ENCODE measurements at places on chromosomes 2 and 18.

DNA sequence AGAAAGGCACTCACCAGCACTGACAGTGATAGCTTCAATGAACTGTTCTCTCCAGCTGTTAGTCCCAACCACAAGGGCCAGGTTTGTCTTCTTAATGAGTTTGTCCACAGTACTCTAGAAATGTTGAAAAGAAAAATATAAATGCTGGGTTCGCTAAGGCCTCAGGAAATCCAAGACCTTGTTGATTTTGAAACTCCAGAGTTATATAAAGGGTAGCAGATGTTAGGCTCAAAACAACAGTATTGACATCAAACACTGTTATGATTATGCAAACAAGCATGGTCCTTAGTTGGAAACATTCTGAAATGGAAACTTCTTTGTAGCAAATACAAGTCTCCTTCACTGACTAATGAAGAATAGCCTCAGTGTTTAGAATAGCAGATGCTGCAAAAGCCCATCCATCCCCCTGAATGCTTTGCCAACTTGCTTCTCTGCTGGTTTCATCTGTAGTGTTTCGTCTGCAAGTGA, 291.1 kb downstream of the SLC8A1 start:
- no peak for DNase-seq

DNA sequence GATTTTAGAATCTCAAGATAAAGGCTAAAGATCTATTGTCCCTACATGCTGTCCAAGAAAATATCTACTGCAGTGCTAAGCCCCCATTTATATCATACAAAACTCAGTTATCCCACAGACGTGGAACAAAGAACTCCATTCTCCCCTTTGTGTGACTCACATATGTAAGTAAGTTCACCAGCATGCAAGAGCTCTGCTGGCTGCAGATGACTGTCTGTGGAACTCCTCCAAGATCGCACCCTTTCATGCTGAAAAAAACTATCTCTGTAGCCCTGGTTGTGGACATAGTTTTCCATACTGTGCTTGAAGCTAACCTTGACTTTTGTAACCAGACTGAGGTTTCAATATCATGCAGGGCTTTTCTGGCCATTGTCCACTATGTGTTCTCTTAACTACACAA, 207.1 kb downstream of the ZNF521 start:
- DNase-seq = peak; percentile 69

- no peak for DNase-seq
Observed at GRCh38 chr2:184683911-184684310, 85.6 kb downstream of the ZNF804A start.

DNA sequence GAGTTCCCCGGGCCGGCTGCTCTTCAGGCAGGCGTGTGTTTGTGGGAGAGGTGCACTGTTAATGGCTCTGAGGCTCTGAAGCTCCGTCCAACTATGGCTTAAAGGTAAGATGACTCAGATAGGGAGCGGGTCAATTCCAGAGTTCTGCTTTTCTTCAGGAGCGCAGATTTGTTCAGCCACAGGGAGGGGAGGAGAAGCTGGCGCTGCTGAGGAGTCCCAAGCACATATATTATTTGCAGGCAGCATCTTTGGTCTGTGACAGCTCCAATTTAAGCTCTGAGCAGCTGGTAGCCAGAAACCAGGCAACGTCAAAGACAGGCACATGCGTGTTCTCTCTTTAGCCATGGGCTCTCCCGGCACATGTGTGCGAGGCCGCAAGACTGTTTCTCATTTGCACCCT, 229.2 kb downstream of the BCL2 start:
- no peak for DNase-seq

GRCh38 chr2:18855027-18855426, 265.7 kb upstream of the NT5C1B start:
- DNase-seq = no peak

DNA sequence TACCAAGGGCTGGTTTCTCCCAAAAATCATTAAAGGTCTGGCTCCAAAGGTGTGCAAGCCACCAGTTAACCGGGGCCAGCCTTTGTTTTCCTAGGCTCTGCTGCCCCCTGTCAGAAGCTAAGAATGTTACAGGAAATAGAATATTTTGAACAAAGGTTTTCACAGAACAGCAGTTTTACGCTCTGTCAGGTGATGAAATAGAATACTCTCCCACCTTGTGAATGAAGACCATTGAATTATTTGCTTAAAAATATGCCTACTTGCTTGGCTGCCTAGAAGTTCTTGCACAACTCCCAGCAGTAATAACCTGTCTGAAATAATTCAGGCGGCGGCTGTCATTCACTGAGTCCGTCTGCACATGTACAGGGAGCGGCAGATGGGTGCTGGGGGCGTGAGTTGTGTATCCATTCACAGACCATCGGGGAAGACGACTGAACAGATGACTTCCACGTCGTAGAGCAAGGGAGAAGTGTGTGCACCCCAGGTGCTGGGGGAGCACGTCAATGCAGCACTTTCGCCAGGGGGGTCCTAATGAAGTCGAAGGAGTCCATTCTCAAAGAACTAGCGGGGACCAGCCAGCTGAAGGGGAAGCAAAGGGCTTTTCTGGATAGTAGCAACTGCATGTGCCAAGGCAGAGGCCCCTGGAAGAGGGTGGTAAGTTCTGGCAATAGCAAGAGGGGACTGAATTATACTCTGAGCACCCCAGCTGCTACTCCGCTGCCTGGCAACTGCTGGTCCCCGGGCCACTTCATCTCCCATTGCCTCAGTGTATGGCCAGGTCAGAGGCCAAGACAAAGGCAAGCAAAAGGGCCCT, 56.1 kb downstream of the SF3B1 start:
- DNase-seq = peak; percentile 53

- no peak for DNase-seq
Observed at GRCh38 chr2:16487686-16488085, 177.9 kb downstream of the CYRIA start.

DNA sequence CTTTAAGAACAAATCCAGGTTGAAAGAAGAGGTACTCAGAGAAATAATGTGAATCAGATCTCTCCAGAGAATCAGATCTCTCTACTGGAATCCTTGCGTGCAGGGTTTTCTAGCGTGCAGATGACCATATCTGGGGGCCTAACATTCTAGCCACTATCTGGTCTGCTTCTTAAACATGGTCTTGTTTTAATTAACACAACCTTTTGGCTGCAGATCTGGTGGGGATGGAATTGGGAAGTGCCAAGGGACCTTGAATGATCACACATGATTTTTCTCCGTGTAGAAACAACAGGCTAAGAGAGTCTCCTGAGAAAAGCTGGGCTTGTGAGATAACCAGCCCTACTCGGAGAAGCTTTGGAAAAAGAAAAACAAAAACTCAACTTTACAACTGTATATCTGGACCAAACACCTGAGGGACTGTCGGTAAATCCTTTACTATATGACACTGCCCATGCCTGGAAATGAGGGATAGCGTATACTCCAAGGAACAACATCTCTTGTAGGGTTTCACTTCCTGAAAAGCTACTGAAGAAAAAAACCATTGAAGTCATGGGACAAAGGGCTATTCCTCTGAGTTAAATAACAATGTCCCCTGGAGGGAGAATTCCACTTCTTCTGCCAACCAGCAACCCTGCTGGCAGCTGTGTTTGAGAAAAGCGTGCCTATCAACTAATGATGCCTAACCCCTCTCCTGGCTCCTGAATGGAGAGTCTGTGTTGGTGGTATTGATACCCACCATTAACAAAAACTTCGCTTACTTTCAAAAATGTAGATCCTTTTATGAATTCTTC, 171.0 kb upstream of the REV1 start:
- DNase-seq = peak; percentile 60

DNA sequence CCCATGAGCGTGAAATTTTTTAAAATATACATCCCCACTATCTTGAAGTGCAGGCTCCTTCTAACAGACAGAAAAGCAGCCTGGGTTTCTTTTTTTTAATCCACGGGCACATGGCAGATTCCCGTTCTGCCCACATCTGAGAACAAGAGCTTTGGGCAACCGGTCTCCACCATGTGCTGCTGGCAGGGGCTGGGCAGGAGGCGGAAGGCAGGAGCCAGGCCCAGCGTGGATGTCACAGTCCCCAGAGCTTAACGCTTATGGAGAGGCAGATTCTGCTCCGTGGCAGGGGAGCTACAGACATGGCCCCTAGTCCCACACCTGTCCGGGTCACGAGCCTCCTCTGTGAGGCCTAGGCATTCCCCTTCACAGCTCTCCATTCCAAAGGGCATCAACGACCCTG, 503.0 kb upstream of the MYT1L start:
- no peak for DNase-seq

- DNase-seq = no peak
Observed at GRCh38 chr2:101439716-101440115, 35.2 kb downstream of the RFX8 start.

DNA sequence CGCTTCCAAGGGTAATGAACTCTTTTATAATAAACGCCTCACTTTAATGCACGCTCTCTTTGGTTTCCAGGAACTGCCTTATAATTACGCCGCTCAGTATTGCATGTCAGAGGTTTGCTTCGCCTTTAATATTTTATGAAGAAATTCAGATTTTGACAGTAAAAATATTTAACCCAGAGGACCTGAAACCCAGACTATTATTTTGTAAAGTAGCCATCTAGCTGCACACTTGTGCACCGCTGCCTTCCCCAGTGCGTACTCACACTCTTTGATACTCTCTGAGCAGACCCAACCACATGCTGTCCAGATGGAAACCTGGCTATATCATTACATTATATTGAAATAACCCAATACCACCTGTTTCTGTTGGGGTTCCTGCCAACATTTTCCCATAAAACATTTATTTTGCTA, 270.1 kb downstream of the C1D start:
- no peak for DNase-seq

DNA sequence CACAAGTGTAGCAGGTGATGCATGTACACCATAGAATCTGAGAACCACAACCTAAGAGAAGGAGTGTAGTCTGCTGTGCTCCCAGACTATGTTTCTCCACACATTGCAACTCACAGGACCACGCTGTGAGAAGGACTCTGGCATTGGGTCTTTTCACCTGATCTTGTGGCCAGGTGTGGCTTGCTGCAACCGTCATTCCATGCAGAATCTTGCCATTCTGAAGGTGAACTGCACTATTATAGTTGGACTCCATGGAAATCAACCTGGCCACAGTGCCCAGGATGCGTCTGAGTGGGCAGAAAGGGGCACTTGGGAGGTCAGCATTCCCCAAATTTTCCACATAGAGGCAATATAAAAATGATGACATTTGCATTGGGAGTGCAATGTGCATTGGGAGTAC, 122.2 kb downstream of the CAPN13 start:
- no peak for DNase-seq

DNA sequence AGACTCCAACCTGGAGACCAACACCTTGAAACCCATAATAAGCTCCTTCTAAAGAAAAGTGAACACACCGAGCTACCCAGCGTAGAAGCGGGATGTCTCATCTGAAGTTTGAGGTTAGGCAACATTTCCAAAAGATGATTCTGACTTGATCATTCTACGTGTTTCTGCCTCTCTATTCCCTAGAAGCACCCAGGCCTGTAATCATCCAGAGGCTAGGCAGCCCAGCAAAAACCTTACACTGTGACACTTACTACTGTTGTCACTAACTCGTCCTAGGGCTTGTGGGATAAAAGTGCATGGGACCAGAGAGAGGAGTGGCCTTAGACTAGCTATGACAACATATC, 1.4 kb downstream of the ZBTB14 start:
- DNase-seq = no peak

DNA sequence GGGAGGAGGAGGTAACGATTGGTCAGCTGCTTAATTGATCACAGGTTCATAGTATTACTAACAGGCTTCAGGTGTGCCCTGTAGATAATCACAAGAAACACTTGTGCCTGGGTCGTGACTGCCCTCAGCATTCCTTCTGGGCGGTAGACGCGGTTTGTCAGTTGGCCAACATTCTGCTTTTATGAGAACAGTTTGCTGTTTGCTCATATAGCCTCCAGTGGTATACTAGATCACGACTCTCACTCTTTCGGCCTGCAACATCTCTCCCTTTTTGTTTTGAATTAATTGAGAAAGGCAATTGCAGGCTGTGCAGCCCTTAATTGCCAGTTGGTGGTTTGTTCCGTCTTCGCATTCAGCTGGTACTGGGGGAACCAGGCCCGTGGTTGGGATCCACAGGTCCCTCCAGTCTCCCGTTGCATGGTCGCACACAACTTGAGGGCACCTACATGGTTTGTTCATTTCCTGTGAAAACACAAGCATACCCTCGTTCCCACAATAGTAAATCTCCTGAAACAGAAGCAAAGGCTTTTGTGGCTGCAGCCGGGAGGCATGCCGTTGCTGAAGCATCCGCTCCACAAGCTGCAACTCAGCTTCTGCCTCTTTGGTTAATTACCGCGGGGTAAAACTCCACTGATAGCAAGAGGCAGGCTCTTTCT, 30.3 kb upstream of the GPR17 start:
- no peak for DNase-seq

- DNase-seq = no peak
Observed at GRCh38 chr18:3444296-3444695, 5.7 kb upstream of the TGIF1 start.

GRCh38 chr18:58468191-58468590, 160.7 kb downstream of the ALPK2 start:
- DNase-seq = no peak

DNA sequence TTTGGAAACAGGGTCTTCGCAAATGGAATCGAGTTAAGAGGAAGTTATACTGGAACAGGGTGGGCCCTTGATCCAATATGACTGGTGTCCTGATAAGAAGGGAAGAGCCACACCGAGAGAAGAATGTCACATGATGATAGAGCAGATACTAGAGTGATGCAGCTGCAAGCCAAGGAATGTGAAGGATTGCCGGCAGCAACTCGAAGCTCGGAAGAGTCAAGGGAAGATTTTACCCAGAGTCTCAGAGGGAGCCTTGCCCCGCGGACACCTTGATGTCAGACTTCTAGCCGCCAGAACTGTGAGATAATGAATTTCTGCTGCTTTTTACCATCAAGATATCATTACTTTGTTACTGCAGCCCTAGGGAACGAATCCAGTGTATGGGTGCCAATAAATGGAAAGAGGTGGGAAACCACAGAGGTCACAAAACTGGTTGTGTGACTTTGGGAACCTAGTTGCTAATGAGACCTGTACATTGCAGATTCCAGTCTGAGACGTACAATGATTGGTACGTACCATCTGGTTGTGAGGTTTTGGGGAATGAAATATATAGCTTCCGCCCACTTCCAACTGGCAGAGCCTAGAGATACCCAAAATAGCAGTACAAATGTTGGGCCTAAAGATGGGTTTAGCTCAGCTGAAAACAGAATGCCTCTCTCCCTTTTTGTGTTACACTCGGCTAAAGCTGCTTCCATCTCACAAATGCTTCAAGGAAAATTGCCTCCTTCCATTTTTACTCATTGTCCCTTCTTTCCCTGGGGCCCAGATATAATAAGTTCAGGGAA, 28.6 kb upstream of the VWA3B start:
- no peak for DNase-seq

Measured in right cardiac atrium (tissue), 5 donors.